ENCODE measurements at places on chromosomes 3 and 15. TPM values are rescaled to one million over a fixed set of nuclear protein-coding genes. Genes with fewer than 3 reads are reported as not detected.

DNA sequence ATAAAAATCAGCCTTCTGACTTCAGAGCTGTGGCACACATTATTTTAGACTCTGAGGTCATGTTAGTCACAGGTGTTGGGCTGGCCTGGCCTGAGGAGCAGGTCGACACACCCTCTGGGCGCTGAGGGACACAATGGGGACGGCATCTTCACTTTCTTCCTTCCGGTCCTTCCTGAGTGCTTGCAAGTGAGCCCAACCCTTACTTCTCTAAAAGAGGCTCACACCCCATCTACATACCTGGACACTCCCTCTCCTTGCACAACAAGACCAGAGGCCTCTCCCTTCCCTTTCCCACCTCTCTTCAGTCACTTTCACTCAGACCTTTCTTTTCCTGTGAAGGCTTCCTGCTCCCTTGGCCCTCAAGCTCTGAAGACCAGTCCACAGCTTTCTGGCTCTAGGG, 85.4 kb downstream of the XXYLT1 start:
- H3K4me3 ChIP-seq: no peak overlapping the region
- H3K27ac ChIP-seq: peak overlapping the region; percentile 15
- H3K36me3 ChIP-seq: peaks cover 5% of the 10 kb centered on the region
- no peaks in the 10 kb centered on the region for H3K27me3 ChIP-seq
- no peak for DNase-seq

DNA sequence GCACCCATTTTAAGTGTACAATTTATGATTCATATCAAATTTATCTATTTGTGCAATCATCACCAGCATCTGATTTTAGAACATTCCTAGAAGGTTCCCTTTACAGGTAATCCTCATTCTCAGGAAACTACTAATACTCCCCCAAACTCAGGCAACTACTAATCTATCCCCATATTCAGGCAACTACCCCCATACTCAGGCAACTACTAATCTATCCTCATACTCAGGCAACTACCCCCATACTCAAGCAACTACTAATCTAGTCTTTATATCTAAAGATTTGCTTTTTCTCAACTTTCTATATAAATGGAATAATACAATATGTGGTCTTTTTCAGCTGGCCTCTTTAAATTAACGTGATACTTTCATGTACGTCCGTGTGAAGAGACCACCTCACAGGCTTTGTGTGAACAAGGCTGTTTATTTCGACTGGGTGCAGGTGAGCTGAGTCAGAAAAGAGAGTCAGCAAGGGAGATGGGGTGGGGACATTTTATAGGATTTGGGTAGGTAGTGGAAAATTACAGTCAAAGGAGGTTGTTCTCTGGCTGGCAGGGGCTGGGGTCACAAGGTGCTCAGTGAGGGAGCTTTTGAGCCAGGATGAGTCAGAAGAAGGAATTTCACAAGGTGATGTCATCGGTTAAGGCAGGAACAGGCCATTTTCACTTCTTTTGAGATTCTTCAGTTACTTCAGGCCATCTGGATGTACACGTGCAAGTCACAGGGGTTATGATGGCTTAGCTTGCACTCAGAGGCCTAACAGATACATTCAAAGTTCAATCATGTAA, 1444.5 kb upstream of the CADM2 start:
- no peaks in the 10 kb centered on the region for H3K4me1 ChIP-seq
- H3K4me3 ChIP-seq: no peak overlapping the region
- H3K27me3 ChIP-seq: no peaks in the 10 kb centered on the region
- DNase-seq: no peak
- H3K27ac ChIP-seq: no peak overlapping the region
- no peaks in the 10 kb centered on the region for H3K36me3 ChIP-seq

DNA sequence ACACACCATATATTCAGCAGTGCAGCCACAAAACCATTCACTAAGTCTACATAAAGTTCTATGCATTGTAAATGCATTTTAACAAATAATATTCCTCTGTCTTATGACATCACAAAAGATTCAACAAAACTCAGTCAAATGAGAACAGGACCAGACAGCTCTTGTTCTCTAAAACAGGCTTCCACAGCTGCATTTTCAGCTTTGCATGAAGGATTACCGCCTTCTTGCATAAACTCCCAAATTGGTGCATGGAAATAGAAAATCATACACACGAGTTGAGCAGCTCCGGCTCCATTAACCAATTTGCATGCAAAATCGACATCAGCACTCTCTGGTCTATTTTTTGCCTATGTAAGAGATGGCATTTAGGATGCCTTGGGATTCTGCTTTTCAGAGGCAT, 66.4 kb downstream of the RFTN1 start:
- DNase-seq: no peak
- no peaks in the 10 kb centered on the region for H3K27me3 ChIP-seq
- H3K36me3 ChIP-seq: peaks cover 48% of the 10 kb centered on the region
- peaks cover 45% of the 10 kb centered on the region for H3K4me1 ChIP-seq
- H3K4me3 ChIP-seq: no peak overlapping the region

PDZRN3 gene
- total RNA-seq: not detected

GRCh38 chr15:31487811-31488436, 161.3 kb downstream of the KLF13 start:
- H3K27me3 ChIP-seq: peaks cover 3% of the 10 kb centered on the region
- H3K4me3 ChIP-seq: peak overlapping the region; percentile 21
- DNase-seq: peak; percentile 65
- peak overlapping the region; percentile 79 for H3K27ac ChIP-seq
- H3K4me1 ChIP-seq: peaks cover 56% of the 10 kb centered on the region

DNA sequence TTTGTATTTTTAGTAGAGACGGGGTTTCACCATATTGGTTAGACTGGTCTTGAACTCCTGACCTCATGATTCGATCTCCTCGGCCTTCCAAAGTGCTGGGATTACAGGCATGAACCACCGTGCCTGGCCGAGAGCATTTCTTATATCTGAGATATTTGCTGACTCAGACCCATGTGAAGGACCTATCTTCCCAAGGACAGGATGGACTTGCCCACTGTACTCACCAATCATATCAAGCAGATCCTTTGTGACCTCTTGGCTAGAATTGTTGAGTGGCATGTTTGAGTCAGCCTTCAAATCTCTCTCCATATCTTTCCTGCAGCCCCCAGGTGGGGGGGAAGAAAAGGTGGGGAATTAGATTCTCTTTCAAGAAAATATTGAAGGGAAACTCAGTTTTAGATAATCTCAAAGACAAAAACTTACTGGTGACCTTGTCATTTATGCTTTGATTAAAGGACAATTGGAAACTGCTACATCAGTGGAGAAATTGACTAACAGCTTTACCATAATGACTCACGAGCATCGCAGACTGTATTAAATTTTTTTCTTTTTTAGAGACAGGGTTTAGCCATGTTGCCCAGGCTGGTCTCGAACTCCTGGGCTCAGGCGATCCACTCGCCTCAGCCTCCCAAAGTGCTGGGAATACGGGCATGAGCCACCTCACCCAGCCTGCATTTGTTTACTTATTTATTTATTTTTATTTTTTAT, 3.1 kb downstream of the C3orf62 start:
- no peak for DNase-seq
- peaks cover 32% of the 10 kb centered on the region for H3K36me3 ChIP-seq

- H3K4me1 ChIP-seq: peaks cover 45% of the 10 kb centered on the region
- no peaks in the 10 kb centered on the region for H3K27me3 ChIP-seq
- DNase-seq: peak; percentile 65
- H3K4me3 ChIP-seq: peak overlapping the region; percentile 6
- H3K36me3 ChIP-seq: peaks cover 4% of the 10 kb centered on the region
Observed at GRCh38 chr3:112074616-112075497, 11.3 kb upstream of the C3orf52 start.

GRCh38 chr3:127518456-127519081, 72.0 kb downstream of the TPRA1 start:
- no peak for DNase-seq
- no peak overlapping the region for H3K27ac ChIP-seq
- no peaks in the 10 kb centered on the region for H3K36me3 ChIP-seq
- H3K4me3 ChIP-seq: no peak overlapping the region

ABHD10 gene
- total RNA-seq: 58.7 TPM

GRCh38 chr3:107242579-107242978, 134.7 kb upstream of the CCDC54 start:
- H3K4me1 ChIP-seq: peaks cover 10% of the 10 kb centered on the region
- peaks cover 2% of the 10 kb centered on the region for H3K36me3 ChIP-seq
- DNase-seq: no peak
- peaks cover 4% of the 10 kb centered on the region for H3K27me3 ChIP-seq
- H3K27ac ChIP-seq: no peak overlapping the region

DNA sequence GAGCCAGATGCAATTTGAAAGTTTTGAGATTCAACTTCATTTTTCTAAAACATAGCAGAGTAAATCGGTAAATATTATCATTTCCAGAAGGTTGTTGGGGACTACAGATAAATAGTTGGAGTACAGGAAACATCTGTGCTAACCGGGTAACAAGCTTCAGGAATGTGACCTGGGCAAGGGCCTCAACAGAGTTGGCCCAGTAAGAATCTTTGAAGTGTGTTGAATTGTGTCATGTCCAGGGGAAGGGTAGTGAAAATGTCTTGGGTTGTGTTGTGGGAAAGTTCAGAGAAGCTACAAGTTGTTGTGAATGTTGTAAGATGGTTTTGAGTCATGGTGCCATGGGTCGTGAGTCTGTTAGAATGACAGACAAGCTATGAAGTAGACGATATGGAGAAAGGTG, 35.7 kb downstream of the SQOR start:
- no peak overlapping the region for H3K4me3 ChIP-seq
- DNase-seq: no peak
- no peak overlapping the region for H3K27ac ChIP-seq
- H3K27me3 ChIP-seq: no peaks in the 10 kb centered on the region
- H3K36me3 ChIP-seq: peaks cover 36% of the 10 kb centered on the region
- peaks cover 3% of the 10 kb centered on the region for H3K4me1 ChIP-seq

GRCh38 chr15:70494517-70494851, 268.9 kb downstream of the UACA start:
- H3K27ac ChIP-seq: peak overlapping the region; percentile 22
- peaks cover 63% of the 10 kb centered on the region for H3K4me1 ChIP-seq
- no peaks in the 10 kb centered on the region for H3K36me3 ChIP-seq
- H3K27me3 ChIP-seq: peaks cover 12% of the 10 kb centered on the region
- no peak for DNase-seq
- H3K4me3 ChIP-seq: no peak overlapping the region

FOXB1 gene
- 0.56 TPM for total RNA-seq

MYH15 gene
- total RNA-seq: 0.09 TPM

GOLGA8S gene
- total RNA-seq: 0.11 TPM

DNA sequence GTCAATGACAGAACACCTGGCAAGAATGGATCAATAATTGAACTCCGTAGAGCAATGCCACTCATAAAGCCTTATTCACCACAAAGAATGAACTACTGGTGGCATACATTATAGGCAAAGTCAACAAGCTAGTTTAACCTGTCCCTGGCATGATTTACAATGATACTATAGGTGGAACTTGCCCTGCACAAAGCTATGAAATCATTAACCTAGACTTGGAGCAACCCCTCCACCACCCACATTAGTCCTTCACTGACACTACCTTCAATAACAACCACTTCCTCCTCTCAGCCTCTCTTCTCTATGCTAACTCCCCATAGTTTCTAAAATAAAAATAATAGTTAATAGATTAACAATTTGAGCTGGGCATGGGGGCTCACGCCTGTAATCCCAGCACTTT, 54.4 kb downstream of the ACAP2 start:
- H3K4me3 ChIP-seq: no peak overlapping the region
- peaks cover 14% of the 10 kb centered on the region for H3K4me1 ChIP-seq
- H3K27me3 ChIP-seq: no peaks in the 10 kb centered on the region
- no peak overlapping the region for H3K27ac ChIP-seq

SPTSSB gene
- not detected for total RNA-seq

DCUN1D1 gene
- 40.0 TPM for total RNA-seq

DNA sequence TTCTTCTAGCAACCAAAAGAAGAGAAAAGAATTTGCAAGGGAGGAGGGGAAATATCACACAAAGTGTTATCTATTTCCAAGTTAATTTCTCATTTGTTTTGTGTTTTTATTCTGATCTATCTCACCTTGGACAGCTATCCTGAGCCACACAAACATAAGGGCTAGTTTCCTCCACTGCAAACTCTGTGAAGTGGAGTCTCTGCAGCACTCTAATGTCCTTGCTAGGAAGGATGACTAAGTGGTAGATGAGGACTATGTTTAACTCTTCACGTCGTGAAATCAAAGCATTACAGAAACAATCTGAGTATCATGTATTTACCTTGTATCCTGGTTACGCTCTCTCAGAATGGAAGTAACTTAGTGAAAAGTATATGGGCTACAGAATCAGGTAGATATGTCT, 33.9 kb upstream of the CHRM5 start:
- H3K4me1 ChIP-seq: no peaks in the 10 kb centered on the region
- no peaks in the 10 kb centered on the region for H3K36me3 ChIP-seq
- H3K27me3 ChIP-seq: no peaks in the 10 kb centered on the region
- DNase-seq: no peak
- no peak overlapping the region for H3K4me3 ChIP-seq

LMAN1L gene
- 0.25 TPM for total RNA-seq

TERC gene
- 11.1 TPM for total RNA-seq

- H3K4me1 ChIP-seq: no peaks in the 10 kb centered on the region
- no peak overlapping the region for H3K27ac ChIP-seq
- H3K4me3 ChIP-seq: no peak overlapping the region
- H3K36me3 ChIP-seq: no peaks in the 10 kb centered on the region
- no peak for DNase-seq
Observed at GRCh38 chr3:69866988-69867720, 127.9 kb downstream of the MITF start.
